ENCODE measurements at places on chromosomes 7 and 10.

GRCh38 chr10:80464557-80465450 lies 10.7 kb downstream of the TSPAN14 start:
- no peak for DNase-seq

DNA sequence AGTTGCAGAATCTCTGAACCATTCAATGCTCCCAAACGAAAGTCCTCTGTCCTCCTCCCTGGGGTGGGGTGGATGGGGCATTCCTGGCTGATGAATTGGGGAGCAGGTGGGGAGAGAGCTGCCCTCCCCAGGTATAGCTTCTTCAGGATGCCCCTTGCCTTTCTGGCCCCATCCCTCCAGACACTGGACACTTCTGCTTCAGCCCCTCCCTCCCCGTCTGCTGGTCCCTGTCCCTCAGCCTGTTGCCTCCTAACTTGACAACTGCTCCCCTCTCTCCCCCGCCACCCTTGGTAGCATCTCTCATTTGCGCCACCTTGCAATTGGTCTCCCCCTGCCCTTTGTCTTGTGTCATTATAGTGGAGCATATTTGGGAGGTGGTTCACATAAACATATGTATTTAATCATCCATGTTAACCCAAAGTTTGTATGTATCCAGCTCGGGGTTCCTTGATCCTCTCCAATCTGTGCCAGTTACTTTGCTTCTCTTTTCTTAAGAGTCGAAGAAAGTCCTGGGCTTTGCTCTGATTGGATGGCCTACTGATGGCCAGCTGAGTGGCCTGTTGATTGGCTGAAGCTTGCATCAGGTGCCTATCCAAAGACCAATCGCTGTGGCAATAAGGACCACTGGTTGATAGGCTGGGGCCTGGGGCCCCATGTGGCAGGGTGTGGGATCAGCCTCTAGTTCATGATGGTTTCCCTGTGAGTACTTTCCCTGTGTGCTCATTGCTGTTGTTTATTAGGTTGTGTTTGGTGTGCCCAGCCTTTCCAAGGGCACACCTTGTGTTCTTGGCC lies 4.0 kb upstream of the GCK start:
- no peak for DNase-seq

DNA sequence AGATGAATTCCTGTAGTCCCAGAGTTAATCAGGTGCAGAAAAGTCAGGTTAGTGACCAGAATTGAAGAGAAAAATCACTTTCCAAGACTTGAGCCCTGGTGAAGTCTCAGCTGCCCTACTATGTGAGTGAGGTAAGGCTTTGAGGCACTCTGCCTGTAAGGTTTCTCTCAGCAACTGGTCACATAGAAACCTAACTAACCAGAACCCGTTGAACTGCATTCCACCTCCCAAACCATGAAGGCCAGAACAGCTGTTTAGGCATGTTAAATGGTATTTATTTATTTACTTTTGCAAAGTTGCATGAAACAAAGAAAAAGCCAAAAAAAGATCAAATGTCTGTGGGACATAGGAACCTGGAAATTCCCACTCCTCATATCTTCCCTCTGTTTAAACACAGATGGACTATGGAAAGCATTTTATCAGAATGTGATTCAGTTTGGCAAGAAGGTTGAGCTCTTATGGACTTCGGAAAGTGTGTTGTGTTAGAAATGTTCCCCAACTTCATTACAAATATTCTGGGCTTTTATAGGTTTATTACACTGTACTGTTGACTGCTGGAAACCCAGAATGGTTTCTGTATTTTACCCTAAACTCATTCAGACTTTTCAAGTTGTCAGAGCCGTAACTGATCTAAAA lies 12.8 kb upstream of the GPR85 start:
- DNase-seq, result peak; percentile 43

DNA sequence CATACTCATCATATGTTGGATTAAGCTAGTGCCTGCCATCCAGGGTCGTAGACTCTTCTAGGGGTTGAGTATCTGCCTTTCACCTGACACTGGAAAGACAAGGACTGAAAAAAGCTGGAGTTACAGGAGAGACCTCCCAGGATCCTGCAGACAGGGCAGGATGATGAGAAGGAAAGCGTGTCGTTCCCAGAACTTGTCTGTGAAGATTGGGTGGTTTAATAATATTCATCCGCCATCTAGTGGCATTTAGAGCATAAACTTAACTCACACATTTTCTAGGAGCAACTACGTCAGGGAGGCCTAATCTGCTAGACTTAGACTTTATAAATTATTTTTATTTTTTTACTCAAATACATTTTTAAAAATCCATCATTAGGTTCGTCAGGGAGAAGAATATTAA lies 59.6 kb downstream of the ADRB1 start:
- DNase-seq, result peak; percentile 52

DNA sequence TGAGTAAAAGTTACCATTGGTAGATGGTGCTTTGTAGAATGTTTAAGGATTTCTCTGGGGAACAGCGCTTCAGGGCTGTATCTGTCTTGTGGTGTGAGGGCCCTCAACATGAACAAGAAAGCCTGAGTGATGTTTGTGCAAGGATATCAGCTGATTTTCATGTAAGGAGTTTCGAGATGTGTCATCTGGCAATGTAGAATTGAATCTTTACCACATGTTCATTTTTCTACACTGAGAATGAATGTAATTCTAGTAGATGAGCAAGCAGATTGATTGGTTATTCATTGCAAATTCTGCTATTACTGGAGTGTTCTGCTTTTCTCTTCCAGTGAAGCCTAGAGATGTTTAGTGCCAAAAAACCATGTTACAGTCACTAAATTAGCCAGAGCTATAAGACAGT lies 87.7 kb downstream of the ST7 start:
- DNase-seq, result no peak

- no peak for DNase-seq
These were observed 58.5 kb downstream of the STK32C start for GRCh38 chr10:132249226-132249724.

GRCh38 chr10:123241391-123242141 lies 87.4 kb downstream of the BUB3 start:
- no peak for DNase-seq

All from renal pelvis (tissue), 12 donors.